ENCODE measurements at places on chromosomes 6 and 20. TPM values are rescaled to one million over a fixed set of nuclear protein-coding genes. Genes with fewer than 3 reads are reported as not detected.

SLC13A3 gene
- 2.8 TPM for total RNA-seq

AGER gene
- not detected for total RNA-seq

DNA sequence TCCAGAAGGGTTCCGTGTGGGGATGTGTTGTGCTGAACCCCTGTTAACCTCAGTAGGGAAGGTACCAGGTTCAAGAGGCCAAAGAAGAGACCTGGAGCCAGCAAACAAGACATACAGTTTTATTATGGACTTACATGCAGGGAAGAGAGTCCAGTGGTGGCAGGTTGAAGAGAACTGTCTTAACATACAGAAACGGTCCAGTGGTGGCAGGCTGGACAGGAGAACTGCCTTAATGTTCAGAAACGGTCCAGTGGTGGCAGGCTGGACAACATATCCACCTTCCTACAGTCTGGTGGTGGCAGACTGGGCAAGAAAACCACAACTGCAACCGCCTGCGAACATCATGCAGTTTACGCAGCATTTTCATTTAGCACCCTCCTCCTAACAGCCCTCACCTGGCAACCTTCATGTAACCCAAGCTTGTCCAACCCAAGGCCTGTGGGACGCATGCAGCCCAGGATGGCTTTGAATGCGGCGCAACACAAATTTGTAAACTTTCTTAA, 75.9 kb downstream of the PHACTR3 start:
- DNase-seq: no peak

GRCh38 chr6:1601158-1602048, 8.3 kb upstream of the FOXC1 start:
- DNase-seq: no peak

- no peak for DNase-seq
Measured at GRCh38 chr6:27478141-27478705, 5.3 kb upstream of the ZNF184 start.

THBD gene
- 25.7 TPM for total RNA-seq

DNA sequence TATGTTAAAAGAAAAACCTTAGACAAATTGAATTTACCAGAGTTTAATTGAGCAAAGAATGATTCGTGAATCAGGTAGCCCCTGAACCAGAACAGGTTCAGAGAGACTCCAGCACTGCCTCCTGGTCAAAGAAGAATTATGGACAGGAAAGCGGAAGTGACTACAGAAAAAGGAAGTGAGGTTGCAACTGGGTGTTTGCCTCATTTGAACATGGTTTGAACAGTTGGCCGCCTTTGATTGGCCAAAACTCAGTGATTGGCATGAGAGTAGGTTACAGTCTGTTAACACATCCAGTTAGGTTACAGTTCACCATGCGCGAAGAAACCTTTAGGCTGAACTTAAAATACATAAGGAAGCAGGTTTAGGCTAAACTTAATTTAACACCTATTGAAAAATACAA, 248.8 kb downstream of the TFAP2A start:
- no peak for DNase-seq

DNA sequence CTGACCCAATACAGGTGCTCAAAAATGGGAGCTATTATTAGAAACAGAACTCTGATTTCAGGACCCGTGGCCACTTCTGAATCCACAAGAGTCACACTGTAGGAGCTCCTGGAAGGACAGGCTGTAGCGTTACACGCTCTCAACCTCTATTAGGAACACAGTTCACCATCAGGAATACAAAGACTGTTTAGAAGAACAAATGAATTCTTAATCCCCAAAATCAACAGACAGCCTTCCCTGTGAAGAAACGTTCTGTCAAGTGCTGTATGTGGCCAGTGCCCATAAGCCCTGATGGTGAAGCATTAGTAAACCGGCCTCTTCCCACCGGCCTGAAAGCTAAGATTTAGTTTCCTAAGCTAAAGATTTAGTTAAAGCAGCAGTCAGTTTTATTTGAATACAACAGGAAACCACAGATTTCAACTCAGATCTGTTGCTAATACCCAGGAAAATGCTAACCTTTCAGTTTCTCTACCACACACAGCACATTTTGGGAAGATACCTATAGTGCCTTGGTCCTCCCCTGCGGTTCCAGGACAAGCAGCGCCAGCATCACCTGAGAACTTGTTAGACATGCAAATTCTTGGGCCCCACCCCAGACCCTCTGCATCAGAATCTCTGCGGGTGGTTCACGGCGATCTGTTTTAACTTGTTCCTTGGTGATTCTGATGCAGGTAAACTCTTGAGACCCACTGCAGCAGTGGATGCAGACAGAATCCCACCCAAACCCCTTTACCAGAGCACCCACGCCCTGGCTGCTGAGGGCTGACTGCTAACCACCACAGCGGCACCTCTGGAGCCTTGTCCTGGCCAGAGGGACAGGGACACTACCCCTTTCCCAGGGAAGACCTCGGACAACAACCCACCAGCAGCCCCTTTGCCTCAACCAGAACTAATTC, 33.4 kb downstream of the MTRES1 start:
- DNase-seq: no peak

GRCh38 chr6:139590206-139590605, 215.8 kb upstream of the CITED2 start:
- no peak for DNase-seq

DNA sequence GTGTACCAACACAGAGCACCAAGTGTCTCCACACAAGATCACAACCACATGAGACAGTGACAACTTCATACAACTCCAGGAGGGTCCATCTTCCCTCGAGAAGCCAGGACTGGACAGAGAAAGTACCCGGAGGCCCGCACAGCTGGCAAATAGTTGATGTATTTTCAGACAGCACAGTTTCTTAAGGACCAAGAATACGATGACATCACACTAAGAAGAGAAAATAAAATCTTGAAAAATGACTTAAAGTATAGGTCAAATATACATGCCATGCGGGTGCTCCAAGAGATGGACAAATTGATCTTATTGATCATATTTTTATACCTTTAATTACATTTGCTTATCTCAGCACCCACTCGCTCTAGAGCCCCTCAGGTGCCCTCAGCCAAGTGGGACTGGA, 145.5 kb downstream of the RNASET2 start:
- no peak for DNase-seq

DNA sequence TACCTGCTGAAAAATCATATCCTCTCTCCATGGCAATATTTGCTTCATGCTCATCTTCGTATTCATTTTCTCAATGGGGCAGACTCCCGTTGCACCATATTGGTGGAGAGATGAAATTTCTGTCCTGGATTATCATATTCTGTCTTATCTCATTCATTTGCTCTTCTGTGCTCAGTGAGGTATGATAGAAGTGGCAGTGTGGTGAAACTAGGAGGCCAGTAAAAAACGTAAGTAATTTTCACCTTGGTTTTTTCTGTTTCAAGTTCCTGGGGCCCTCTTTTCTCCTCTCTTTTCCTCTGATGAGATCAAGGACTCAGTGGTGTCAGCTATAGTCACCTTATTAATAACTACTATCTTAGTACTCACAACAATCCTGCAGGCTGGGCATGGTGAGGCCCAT, 182.5 kb upstream of the HDAC2 start:
- DNase-seq: no peak

Data from gastrocnemius medialis (tissue), 4 donors.